ENCODE measurements at places on chromosomes 4 and X. TPM values are rescaled to one million over a fixed set of nuclear protein-coding genes. Genes with fewer than 3 reads are reported as not detected.

- no peak for DNase-seq
These were observed 40.3 kb downstream of the OSTC start for GRCh38 chr4:108690738-108691137.

GRCh38 chr4:90190525-90190924 is 63.3 kb downstream of the CCSER1 start:
- DNase-seq, result no peak

DNA sequence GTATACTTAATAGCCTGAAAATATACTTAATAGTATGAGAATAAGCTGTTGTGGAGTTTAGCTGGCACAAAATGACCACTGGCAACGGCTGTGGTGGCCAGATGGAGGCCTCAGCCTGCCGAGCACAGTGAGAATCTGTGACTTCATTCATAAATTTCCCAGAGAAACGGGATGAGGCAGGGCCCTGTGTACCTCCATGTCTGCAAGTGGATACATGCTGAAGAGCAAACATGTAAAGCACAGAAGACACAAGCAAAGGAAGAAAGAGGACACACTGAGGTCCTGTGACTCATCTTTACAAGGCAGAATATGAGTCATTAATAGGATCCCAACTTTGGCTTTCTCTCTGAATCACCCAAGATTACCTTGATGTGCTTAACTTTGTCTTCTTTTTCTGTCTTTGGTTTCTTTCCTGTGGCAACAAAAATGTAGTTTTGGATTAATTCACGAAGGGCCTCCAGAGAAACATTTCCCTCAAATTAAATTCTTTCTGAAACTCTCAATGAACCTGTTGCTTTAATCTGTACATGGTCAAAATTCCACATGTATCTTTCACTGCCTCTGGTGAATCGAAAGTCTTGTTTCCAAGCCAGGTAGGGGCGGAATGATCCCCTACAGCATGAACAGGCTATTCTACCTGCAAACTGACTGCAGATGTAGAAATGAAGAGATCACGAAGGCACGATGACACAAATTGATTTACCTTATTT is 56.4 kb downstream of the IRF2 start:
- DNase-seq, result no peak

FGG gene
- not detected for total RNA-seq
